Tongue (tissue), 3 donors: ENCODE measurements at places on chromosomes 12 and 14. TPM values are rescaled to one million over a fixed set of nuclear protein-coding genes. Genes with fewer than 3 reads are reported as not detected.

DNA sequence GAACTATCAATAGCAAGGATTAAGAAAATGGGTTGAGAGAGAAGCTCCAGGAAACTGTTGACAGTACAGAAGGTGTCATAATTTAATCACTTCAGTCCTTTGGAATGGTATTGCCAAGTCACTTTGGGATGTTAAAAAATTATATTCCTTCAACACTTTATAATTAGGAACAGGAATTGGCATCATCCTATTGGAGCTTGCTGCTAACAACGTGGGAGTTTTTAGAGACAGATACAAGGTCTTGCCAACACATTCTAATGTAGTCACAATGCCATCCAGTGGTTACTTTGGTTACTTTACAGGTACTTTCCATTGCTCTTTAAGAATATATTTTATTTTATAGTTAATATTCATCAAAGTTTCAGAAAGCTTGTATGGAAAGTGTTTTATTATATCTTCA is 310.1 kb downstream of the SYT1 start:
- peak; percentile 24 for DNase-seq

DNA sequence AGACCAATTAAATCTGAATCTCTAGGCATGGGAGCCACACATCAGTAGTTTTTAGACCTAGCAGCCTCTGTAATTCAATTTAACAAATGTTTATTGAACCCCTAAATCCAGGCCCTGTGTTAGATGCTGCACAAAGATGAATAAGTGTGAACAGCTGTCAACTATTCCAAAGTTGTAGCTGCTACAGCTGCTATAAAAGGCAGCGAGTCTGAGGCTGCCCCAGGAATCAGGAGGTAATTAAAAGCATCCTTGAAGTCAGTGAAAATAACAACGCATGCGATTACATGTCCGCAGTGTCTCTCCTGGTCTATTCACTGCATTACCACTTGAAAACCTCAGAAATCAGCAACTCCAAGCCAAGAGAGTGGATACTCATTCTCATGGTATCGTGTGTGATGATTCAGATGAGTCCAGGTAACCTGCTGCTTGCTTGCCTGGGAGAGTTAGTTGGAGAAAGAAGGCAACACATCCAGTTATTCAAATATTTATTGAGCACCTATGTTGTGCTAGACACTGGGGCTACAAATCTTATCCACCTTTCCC is 34.9 kb upstream of the DDHD1 start:
- no peak for DNase-seq

GRCh38 chr12:14216405-14217294 is 148.8 kb upstream of the ATF7IP start:
- peak; percentile 37 for DNase-seq

DNA sequence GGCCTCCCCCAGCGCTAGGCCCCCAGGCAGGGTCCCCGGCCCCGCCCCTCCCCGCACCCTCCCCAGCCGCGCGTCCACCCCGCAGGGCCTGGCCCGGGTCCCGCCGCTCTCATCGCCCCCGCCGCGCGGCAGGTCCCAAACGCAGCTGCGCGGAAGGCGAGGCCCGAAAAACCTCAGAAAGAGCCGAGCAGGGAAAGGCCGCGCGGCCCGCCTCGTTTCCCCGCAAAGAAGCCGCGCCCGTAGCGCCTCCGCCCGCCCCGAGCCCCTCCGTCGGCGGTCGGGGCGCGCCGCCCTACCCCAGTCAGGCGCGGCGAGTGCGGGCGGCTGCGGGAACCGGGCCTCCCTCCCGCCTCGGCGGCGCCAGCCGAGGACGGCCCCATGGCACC is 324 bp downstream of the POLE start:
- peak; percentile 63 for DNase-seq

DNA sequence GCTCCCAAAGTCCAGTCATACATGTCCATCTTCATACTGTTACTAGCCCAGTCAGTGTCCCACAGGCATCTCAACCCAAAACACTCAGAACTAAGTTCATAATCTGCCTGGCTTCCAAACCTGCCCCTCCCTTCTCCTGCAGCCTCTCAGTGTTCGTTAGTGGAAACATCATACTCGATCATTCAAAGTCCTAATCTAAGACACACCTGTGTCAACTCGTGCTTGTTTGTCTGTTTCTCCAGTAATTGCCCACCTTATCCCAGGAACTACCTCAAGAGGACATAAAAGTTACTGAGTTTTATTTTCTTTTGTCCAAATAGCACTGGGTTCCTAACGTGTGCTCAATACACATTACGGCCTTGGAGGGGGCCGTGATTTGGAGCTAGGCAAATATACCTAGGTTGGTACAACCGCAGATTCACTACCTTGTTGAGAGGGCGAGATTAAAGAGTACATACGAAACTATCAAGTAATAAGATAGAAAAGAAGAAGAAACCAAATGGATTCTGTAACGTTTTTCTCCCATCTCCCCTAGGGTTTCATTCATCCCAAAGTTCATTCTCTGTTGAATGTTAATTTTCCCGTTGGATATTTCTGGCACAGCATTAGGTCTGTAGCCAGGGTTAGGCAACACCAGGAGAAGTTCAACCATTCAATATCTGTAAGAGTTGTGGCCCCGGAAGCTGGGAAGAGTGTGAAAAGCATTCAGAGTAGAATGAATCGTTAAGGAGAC is 3.2 kb downstream of the RNASE8 start:
- no peak for DNase-seq

DNA sequence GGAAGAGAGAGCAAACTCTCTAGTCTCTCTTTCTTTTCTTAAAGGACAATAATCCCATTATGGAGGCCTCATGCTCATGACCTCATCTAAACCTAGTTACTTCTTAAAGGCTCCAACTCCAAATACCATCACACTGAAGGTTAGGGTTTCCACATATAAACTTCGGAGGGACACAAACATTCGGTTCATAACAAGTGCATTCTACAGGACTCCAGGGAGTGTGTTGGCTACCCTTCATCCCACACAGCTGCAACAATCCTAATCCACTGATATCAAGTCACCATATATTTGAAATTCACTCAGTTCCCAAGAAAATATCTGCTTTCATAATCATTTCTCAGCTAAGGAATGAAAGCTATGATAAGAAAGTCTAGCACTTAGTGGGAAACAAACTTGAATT is 265.9 kb upstream of the PLEKHG7 start:
- peak; percentile 56 for DNase-seq

GRCh38 chr14:41187868-41188267 is 418.8 kb upstream of the LRFN5 start:
- no peak for DNase-seq

DNA sequence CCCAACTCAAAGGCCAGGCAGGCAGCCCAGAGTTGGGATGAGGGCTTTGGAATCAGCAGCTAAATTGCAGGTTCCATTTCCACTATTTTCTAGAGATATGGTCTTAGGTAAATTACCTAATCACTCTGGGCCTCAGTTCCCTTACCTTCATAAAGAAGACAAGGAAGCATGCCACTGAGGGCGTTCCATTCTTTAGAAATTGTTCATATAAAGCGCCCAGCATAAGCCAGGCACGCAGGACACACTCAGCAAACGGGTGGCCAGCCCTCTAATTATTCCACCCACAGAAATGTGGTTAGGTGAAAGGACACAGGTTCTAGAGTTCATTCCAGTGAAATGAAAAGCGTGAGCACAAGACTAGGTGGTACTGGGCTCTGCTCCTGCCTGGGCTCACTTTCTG is 87.9 kb upstream of the BCL11B start:
- DNase-seq = no peak

DNA sequence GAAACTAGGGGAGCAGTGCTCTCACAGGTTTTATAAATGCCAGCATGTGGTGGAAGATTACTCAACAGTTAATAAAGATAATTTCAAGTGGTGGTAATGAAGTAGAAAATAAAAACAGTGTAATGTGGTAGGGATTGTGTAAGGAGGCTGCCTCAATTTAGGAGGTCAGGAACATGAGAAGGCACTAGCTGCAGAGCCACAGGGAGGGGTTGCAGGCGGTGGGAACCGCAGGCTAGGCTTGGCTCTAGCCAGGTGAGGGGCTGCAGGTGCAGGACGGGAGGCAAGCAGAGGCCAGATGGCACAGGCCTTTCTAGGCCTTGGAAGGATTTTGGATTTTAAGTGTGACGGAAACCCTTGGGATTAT is 768 bp downstream of the METTL25 start:
- no peak for DNase-seq

DNA sequence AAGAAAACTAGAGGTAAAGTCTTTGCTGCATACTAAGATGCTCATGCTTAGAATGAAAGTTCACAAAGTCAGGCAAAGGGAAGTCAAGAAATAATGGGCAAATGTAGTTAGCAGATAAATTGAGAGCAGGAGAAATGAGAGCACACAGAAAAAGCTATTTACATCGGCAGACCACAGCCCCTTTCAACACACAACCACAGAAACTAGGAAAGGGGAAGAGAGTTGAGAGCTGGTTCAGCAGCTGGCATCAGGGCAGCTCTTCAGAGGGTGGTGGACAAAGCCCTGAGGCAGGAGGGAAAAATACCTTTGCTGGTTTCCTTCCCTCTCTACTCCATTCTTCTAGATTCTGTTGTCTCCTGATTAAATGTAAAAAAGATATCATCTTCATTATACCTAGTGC is 95.4 kb upstream of the ANO4 start:
- no peak for DNase-seq

DNA sequence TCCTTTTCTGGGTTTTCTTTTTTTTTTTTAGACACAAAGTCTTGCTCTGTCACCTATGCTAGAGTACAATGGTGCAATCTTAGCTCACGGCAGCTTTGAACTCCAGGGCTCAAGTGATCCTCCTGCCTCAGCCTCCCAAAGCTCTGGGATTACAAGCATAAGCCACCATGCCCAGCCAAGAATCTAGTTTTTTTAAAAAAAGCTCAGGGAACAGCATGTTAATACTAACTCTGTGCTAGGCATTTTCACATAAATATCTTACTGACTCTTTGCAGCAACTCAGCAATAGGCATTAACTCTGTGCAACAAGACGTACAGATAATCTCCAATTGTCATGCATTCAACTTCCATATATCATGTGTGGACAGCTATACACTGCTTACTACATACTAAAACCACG is 97.4 kb downstream of the LLPH start:
- no peak for DNase-seq

GRCh38 chr14:92748259-92749016 is at the start of gene LGMN:
Gene LGMN (minus strand): TSS chr14:92748627. CDS start chr14:92732786, 15,841 bp downstream.
- DNase-seq = peak; percentile 97

- DNase-seq = no peak
Measured at GRCh38 chr12:25591144-25591543, 38.1 kb upstream of the LMNTD1 start.

- no peak for DNase-seq
Measured at GRCh38 chr14:24145690-24146452, 539 bp downstream of the PSME2 start.

Gene TMEM121
- total RNA-seq = 12.1 TPM

Gene SDR9C7
- 0.51 TPM for total RNA-seq

Gene SLC25A21
- total RNA-seq = 1.3 TPM

Gene VRTN
- not detected for total RNA-seq

Gene NPFF
- total RNA-seq = not detected

Gene CCDC175
- total RNA-seq = not detected

Gene NOXRED1
- total RNA-seq = not detected

Gene MYH6
- 3.3 TPM for total RNA-seq

Gene NPAS3
- 4.4 TPM for total RNA-seq

Gene NDRG2
- total RNA-seq = 230 TPM

Gene NYNRIN
- 35.1 TPM for total RNA-seq
